Kidney (tissue), 22 donors: ENCODE measurements at places on chromosomes 13 and 19. TPM values are rescaled to one million over a fixed set of nuclear protein-coding genes. Genes with fewer than 3 reads are reported as not detected.

- no peak for DNase-seq
- H3K36me3 ChIP-seq = no peaks in the 10 kb centered on the region
- H3K4me1 ChIP-seq = no peaks in the 10 kb centered on the region
- no peaks in the 10 kb centered on the region for H3K27me3 ChIP-seq
- H3K27ac ChIP-seq = no peak overlapping the region
These were observed 306.4 kb upstream of the ARGLU1 start for GRCh38 chr13:106874323-106874722.

GRCh38 chr19:47100290-47100689 lies 13.3 kb downstream of the ZC3H4 start:
- peaks cover 18% of the 10 kb centered on the region for H3K4me1 ChIP-seq
- H3K36me3 ChIP-seq = no peaks in the 10 kb centered on the region
- H3K27me3 ChIP-seq = no peaks in the 10 kb centered on the region

- no peak overlapping the region for H3K27ac ChIP-seq
- H3K4me1 ChIP-seq = no peaks in the 10 kb centered on the region
- H3K27me3 ChIP-seq = no peaks in the 10 kb centered on the region
These were observed 24.1 kb upstream of the NDFIP2 start for GRCh38 chr13:79456656-79457365.

- H3K36me3 ChIP-seq = no peaks in the 10 kb centered on the region
- no peak overlapping the region for H3K4me3 ChIP-seq
- no peak overlapping the region for H3K27ac ChIP-seq
- no peaks in the 10 kb centered on the region for H3K27me3 ChIP-seq
- DNase-seq = no peak
These were observed 7.8 kb downstream of the ZSCAN5B start for GRCh38 chr19:56189785-56190184.

- no peaks in the 10 kb centered on the region for H3K27me3 ChIP-seq
- no peak overlapping the region for H3K4me3 ChIP-seq
- no peaks in the 10 kb centered on the region for H3K36me3 ChIP-seq
- H3K4me1 ChIP-seq = peaks cover 30% of the 10 kb centered on the region
- no peak overlapping the region for H3K27ac ChIP-seq
These were observed 53.4 kb downstream of the LATS2 start for GRCh38 chr13:21008026-21008425.

- H3K4me3 ChIP-seq = no peak overlapping the region
- no peaks in the 10 kb centered on the region for H3K4me1 ChIP-seq
- H3K36me3 ChIP-seq = no peaks in the 10 kb centered on the region
- no peaks in the 10 kb centered on the region for H3K27me3 ChIP-seq
- DNase-seq = no peak
- H3K27ac ChIP-seq = no peak overlapping the region
These were observed 161.4 kb downstream of the PTPRS start for GRCh38 chr19:5179256-5179655.

DNA sequence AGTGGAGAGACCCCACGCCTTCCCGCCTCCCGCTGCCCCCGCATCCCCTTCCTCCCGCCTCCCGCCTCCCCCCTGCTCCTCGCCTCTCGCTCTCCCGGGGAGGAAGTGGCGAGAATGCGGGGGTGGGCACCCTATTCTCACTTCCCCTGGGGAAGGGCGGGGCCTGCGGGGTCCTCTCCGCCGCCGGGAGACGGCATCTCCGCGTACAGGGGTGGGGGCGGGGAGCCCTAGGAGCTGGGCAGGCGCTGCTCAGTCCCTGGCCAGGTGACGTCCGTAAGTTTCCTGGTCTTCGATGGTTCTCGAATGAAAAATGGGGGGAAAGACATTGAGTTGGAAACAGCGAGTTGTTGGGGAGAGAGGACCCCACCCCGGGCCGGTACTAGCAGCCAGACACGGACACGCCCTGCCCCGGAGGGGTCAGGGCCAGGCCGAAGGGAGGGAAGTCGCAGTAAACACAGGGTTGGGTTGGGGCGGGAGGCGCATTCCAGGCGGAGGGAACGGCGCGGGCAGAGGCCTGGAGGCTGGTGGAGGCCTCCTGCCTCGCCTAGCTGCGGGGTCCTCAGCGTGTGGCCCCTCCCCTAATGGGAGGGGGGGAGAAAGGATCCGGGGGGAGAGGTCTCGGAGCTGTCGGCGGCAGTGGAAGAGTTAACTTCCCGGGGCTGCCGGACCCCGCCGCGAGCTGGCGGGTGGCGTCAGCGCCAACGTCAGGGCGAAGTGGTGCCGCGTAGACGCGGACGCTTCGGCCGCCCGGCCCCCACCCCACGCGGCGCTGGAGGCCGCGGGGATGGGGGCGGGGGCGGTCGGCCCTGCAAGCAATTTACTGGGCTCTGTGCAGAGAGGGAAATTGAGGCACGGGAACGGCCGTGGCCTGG lies 10.4 kb upstream of the JUND start:
- peak; percentile 92 for DNase-seq

GRCh38 chr19:34173193-34173956 lies 1.1 kb downstream of the LSM14A start:
- no peaks in the 10 kb centered on the region for H3K27me3 ChIP-seq
- H3K36me3 ChIP-seq = no peaks in the 10 kb centered on the region
- H3K27ac ChIP-seq = peak overlapping the region; percentile 98
- H3K4me1 ChIP-seq = peaks cover 10% of the 10 kb centered on the region
- peak; percentile 88 for DNase-seq
- peak overlapping the region; percentile 85 for H3K4me3 ChIP-seq

DNA sequence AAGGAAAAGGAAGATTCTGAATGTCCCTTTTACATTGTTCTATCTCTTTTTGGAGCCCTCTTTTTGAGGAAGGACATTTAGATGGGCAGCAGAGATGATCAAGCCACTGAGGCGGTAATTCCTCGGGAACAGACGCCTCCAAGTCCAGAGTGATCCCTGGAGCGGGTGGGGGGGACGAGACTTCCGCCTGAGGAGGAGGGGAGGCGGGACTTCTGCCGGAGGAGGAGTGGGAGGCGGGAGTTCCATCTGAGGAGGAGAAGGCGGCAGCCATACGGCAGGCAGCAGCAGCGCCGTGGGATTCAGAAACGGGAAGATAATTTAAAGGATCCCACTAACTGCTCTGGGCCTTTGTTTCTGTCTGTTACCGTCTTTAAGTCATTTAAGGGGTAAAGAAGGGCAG lies 37.6 kb upstream of the CD177 start:
- H3K36me3 ChIP-seq = no peaks in the 10 kb centered on the region
- no peaks in the 10 kb centered on the region for H3K4me1 ChIP-seq
- H3K27me3 ChIP-seq = no peaks in the 10 kb centered on the region
- no peak overlapping the region for H3K4me3 ChIP-seq
- H3K27ac ChIP-seq = no peak overlapping the region

DNA sequence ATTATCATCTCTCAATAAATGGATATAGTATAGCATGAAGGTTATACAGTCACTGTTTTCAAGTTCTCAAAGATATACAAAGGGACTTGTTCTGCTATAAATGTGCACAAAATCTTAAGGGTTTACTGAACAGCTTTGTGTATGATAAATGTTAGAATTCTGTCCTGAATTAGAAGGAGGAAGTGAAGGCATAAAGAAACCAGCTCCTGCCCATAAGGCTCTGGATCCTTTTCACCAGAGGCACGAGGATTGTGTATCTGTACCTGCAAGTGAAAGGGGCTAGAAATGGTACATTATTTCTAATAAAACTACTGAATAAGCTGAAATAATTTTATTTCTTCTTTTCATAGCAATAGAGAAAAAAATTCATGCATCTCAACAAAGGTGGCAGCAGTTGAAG lies 32.4 kb downstream of the PHF11 start:
- DNase-seq = no peak

GRCh38 chr19:17393002-17393401 lies 994 bp downstream of the CCDC194 start:
- DNase-seq = no peak
- H3K27me3 ChIP-seq = no peaks in the 10 kb centered on the region
- H3K27ac ChIP-seq = no peak overlapping the region
- peaks cover 4% of the 10 kb centered on the region for H3K4me1 ChIP-seq
- H3K36me3 ChIP-seq = no peaks in the 10 kb centered on the region

DNA sequence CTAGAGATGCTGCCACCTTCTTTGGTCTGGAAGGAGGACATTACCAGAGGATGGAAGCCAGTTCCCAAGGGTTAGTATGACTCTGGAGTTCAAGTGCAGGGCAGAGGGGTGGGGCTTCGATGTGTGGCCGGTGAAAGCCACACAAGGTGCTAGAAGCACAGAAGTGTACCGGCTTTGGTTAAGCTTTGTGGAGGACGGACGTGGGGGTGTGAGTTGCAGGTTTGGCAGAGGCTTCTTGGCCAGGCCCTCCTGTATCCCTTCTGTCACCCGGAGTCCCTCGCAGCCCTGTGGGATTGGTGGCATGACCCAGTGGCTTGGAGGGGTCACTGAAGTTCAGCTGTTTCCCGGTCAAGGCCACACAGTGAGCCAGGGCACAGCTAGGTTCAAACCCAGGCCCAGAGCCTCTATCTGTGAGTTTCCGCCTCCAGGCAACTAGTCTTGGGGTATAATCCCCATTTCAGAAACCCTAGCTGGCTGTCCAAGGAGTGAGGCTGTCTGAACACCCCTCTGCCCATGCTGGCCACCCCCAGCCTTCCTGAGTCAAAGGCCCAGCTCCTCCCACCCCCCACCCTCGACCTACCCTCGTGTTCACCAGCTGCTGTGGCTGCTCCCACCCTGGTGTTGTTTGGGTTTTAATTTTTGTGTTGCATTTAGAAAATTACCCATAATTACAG lies 4.6 kb upstream of the SSBP4 start:
- no peaks in the 10 kb centered on the region for H3K27me3 ChIP-seq
- H3K4me1 ChIP-seq = peaks cover 33% of the 10 kb centered on the region
- H3K36me3 ChIP-seq = no peaks in the 10 kb centered on the region

DNA sequence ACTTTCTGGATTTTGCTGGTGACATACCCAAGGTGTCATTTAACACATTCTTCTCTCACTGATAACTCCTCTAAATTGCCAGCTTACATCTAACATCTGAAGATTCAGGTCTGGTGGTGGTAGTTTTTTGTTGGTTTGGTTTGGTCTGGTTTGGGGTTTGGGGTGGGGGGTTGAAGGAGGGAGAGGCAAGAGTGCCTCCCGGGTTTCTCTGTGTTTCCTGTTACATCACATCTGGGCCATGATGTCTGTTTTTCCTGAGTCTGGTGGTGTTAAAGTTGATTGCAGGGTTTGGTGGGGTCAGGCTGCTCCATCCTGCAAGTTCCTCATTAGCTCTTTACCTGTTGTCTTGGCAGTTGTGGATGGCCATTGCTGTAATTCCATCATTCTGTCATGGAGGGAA lies 155.8 kb upstream of the UBL3 start:
- H3K4me3 ChIP-seq = no peak overlapping the region
- no peaks in the 10 kb centered on the region for H3K4me1 ChIP-seq
- no peaks in the 10 kb centered on the region for H3K36me3 ChIP-seq

- no peaks in the 10 kb centered on the region for H3K27me3 ChIP-seq
- H3K4me3 ChIP-seq = peak overlapping the region; percentile 39
- peak overlapping the region; percentile 75 for H3K27ac ChIP-seq
- H3K4me1 ChIP-seq = peaks cover 31% of the 10 kb centered on the region
These were observed 633 bp downstream of the SPHK2 start for GRCh38 chr19:48619692-48620585.

DNA sequence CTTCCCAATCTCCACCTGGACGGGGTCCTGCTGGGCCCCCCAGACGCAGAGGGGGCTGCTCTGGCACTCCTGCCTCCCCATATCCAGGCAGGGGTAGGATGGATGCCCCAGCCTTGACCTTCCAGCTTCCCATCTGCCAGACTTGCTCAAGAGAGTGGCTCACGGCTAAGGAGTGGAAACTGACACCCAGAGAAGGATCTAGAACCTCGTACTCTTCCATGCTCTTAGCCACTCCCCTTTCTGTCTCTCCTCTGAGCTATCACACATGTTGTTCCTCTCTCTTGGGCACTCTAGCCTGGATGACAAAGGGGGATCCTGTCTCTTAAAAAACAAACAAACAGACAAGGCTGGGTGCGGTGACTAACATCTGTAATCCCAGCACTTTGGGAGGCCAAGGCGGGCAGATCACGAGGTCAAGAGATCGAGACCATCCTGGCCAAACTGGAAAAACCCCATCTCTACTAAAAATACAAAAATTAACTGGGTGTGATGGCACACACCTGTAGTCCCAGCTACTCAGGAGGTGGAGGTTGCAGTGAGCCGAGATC lies 12.2 kb upstream of the FUT5 start:
- no peak overlapping the region for H3K27ac ChIP-seq
- DNase-seq = no peak
- no peak overlapping the region for H3K4me3 ChIP-seq
- H3K27me3 ChIP-seq = no peaks in the 10 kb centered on the region
- no peaks in the 10 kb centered on the region for H3K36me3 ChIP-seq

GRCh38 chr19:1824252-1824622 lies 12.2 kb upstream of the ATP8B3 start:
- no peaks in the 10 kb centered on the region for H3K27me3 ChIP-seq
- H3K36me3 ChIP-seq = peaks cover 5% of the 10 kb centered on the region
- no peak overlapping the region for H3K4me3 ChIP-seq
- H3K4me1 ChIP-seq = peaks cover 3% of the 10 kb centered on the region

DNA sequence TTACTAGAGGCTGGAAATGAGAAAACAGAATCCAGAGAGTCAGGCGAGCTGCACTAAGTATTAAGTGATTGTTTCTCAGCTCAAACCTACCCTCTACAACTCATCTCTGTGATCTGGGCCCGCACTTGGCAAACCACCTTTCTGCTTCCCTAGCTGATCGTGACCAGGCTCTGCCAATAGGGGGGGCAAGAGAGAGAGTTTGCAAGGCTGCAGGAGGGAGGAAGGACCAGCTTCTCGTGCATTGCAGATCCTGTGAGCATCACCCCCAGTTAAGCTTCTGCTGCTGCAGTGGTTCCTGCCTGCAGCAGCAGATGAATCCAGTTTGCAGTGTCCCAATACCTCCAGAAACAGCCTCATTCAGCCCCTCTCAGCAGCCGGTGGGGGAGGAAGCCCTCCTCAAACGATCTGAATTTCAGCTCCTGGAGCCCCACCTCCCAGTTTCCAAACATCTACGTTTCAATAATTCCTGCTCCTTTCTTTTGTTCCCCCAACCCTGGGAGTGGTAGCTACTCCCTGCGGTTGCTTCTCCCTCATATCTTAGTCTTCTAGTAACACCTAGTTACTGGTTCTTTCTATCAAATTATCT lies 20.0 kb downstream of the XRCC1 start:
- no peaks in the 10 kb centered on the region for H3K27me3 ChIP-seq
- H3K36me3 ChIP-seq = peaks cover 11% of the 10 kb centered on the region
- H3K27ac ChIP-seq = no peak overlapping the region
- no peak overlapping the region for H3K4me3 ChIP-seq
- no peaks in the 10 kb centered on the region for H3K4me1 ChIP-seq
- peak; percentile 75 for DNase-seq

The ZNF681 gene
- total RNA-seq = 3.1 TPM

The CDC16 gene
- total RNA-seq = 57.7 TPM

The ZNF526 gene
- total RNA-seq = 11.6 TPM

The LMTK3 gene
- 8.4 TPM for total RNA-seq

The KLK4 gene
- not detected for total RNA-seq

The ZNF223 gene
- total RNA-seq = 9.3 TPM

The WASF3 gene
- 18.5 TPM for total RNA-seq

The IRGC gene
- not detected for total RNA-seq

The RFX1 gene
- total RNA-seq = 17.9 TPM

The ZNF486 gene
- 12.9 TPM for total RNA-seq
